Ascending aorta (tissue), 2 donors: ENCODE measurements at places on chromosomes 12 and 14.

DNA sequence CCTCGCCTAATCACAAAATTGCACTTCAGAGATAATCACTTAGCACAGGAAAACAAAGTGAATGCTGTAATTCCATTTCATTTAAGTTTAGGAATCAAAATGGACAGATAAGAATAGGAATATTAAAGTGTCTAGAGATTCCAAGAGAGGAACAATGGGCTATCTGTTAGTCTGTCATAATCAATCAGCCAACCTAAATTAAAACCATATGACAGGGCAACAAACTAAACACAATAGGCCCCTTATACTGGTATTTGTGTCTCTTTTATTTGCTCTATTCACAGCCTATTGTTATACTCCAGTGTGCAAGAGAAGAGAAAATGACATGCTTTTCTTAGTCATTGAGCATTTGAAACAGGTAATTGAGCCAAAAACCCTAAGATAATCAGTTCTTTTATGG is 259.4 kb downstream of the PRKD1 start:
- H3K4me1 ChIP-seq: peaks cover 17% of the 10 kb centered on the region
- no peaks in the 10 kb centered on the region for H3K36me3 ChIP-seq
- DNase-seq: no peak
- no peaks in the 10 kb centered on the region for H3K27me3 ChIP-seq
- H3K27ac ChIP-seq: no peak overlapping the region

DNA sequence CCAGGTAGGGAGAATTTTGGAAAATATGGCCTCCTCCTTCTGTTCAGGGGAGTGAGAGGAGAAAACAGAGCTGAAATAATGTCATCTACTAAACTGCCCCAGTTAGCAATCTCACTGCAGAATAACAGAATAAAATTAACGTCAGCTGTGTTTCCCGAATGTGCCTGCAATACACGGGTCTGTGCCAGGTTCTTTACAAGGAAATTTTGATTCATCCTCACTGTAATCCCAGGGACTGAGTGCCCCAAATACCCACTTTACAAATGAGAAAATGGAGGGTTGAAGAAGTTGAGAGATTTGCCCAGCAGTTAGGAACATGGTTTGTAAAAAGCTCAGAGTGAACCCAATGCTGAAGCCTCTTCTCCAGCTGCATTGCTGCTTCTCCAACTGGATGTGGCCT is 21.3 kb upstream of the SERPINA6 start:
- no peak for DNase-seq
- no peaks in the 10 kb centered on the region for H3K4me1 ChIP-seq
- no peaks in the 10 kb centered on the region for H3K36me3 ChIP-seq
- no peaks in the 10 kb centered on the region for H3K27me3 ChIP-seq
- H3K4me3 ChIP-seq: no peak overlapping the region

GRCh38 chr14:30443368-30444007 is 115.5 kb upstream of the G2E3 start:
- H3K4me3 ChIP-seq: no peak overlapping the region
- H3K4me1 ChIP-seq: no peaks in the 10 kb centered on the region
- no peaks in the 10 kb centered on the region for H3K36me3 ChIP-seq
- no peak overlapping the region for H3K27ac ChIP-seq
- DNase-seq: no peak

- H3K36me3 ChIP-seq: no peaks in the 10 kb centered on the region
- H3K27me3 ChIP-seq: no peaks in the 10 kb centered on the region
- no peaks in the 10 kb centered on the region for H3K4me1 ChIP-seq
- H3K27ac ChIP-seq: no peak overlapping the region
Measured at GRCh38 chr14:102396521-102396920, 33.8 kb downstream of the TECPR2 start.
